ENCODE measurements at places on chromosomes 1 and 21. TPM values are rescaled to one million over a fixed set of nuclear protein-coding genes. Genes with fewer than 3 reads are reported as not detected.

SFN gene
- 1.2 TPM for total RNA-seq

ARHGAP30 gene
- total RNA-seq = not detected

FAM78B gene
- 0.17 TPM for total RNA-seq

LYPD8 gene
- total RNA-seq = not detected

RTCA gene
- 24.7 TPM for total RNA-seq

ATP1A2 gene
- total RNA-seq = 1.5 TPM

OR2L5 gene
- total RNA-seq = not detected

SAMD11 gene
- total RNA-seq = 2.5 TPM

NHLH1 gene
- not detected for total RNA-seq

HIPK1 gene
- 13.1 TPM for total RNA-seq

FAM72A gene
- 6.7 TPM for total RNA-seq
